COLO829 (cell line): ENCODE measurements at places on chromosomes 5 and 9.

- DNase-seq: no peak
Observed at GRCh38 chr9:130290291-130291181, 25.0 kb downstream of the HMCN2 start.

DNA sequence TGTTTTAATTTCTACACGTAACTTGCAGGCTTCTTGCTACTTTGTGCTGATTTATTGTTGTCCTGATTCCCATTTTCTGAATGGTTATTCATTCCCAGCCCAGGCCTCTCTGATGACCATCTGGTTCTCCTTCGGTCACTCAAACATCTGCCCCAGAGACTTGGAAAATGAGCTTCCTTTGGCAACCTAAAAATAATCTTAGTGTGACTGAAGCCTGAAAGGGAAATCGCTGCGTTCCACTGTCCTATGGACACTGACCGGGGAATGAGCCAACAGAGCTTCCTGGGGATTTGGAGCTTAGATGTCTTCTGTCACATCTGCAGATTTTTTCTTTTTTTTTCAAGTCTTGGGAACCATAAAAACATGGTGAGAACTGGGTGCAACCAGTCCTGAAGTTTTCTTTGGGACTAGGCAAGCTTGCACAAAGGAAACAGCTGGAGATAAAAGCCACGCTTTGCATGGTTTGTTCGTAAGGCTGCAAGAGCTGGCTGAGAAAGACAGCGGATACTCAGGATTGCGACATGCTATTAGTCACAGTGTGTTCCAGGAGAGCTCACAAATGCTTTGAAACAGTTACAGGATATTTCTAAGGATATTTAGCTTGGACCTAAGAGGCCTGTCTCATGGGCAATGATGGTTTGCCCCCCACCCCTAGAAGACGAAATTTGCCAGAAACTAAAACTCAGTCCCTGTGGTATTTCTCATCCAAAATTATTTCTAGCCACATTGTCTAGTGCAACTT is 146.2 kb downstream of the GOLPH3 start:
- DNase-seq: peak; percentile 10

DNA sequence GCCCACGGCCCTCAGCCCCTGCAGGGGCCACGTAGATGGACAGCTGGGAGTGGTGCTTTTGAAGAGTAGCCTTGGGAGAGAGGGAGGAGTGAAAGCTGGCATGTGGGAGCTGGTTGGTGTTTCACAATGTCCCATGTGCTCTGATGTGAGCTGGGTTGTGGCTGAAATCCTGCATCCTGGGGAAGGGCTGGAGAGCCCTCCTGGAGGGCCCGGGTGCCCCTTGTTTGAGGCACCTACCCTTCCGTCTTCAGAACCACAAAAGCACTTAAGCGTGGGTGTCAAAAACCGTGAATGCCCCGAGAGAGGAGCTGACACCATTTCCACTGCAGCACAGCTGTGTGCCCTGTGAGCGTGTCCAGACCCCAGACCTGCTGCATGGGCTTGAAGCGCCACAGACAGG is 199.1 kb upstream of the ZNF618 start:
- DNase-seq: no peak

GRCh38 chr9:137447722-137448601 is 6.8 kb upstream of the ENTPD8 start:
- no peak for DNase-seq

DNA sequence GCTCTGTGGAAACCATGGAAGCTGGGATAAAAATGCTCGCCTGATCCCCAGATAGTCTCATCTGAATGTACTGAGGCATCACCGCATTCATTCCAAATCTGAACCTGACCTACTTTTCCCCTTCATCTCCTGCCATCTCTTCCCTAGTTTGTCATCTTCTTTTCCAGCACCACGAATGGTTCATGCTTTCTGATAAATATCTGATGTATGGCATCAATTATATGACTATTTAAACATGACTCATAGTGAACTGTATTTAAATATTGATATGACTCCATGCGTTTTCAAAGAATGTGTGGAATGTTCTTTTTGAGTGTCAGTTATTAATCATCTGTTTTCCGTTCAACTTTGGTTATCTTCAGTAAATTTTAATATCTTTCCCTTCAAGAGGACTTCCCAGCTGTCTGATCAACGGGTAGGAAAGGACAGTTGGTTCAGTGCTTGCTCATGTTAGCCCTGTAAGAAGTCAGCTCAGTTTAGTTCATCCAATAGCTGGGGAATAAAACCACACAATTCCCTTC is 21.1 kb downstream of the BASP1 start:
- DNase-seq: no peak

- no peak for DNase-seq
Observed at GRCh38 chr5:97000391-97000790, 64.5 kb downstream of the LNPEP start.
